Mesothelial cell of epicardium (in vitro differentiated cells): ENCODE measurements at places on chromosomes 6 and 20. TPM values are rescaled to one million over a fixed set of nuclear protein-coding genes. Genes with fewer than 3 reads are reported as not detected.

DNA sequence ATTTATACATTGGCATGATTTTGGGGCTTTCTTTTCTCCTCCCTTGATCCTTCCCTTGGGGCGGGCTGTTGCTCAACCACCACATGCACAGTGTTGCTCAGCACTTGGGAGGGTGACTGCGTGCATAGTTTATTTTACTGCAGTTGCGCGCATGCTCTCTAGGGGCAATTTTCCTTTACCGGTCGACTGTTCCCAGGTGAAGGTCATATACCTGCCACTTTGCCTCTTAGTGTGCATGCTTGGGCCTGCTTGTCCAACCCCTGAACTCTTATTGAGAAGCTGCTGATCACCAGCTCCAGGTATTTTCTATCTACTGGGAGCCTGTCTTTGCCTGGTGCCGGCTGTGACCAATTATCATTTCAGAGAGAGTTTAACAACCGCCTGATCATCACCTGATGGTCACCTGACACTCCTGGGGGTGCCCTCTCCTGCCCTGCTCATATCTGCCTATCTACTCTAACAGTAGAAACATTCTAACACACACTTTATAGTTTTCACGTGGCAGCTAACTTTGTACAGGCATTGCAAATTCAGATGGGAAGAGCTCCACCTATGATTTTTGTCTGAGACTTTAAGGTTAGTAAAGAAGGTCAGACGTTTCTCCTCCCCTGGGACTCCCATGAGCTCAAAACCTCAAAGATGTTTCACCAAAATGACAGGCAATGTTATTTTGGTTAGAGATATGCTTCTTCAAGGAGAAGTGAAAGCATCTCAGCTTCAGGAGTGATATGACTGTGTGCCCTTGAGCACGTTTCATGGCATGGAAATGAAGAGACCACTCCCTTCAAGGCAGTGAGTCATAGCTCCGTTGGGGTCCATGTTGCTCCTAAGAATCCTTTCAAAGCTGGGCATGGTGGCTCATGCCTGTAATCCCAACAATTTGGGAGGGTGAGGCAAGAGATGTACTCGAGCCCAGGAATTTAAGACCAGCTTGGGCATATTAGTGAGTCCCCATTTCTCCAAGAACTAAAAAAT is 227.5 kb upstream of the MYLIP start:
- H3K27ac ChIP-seq = no peak overlapping the region
- DNase-seq = no peak
- H3K36me3 ChIP-seq = peaks cover 2% of the 10 kb centered on the region
- no peaks in the 10 kb centered on the region for H3K27me3 ChIP-seq

The LY6G6F gene
- not detected in 3 replicates for total RNA-seq

DNA sequence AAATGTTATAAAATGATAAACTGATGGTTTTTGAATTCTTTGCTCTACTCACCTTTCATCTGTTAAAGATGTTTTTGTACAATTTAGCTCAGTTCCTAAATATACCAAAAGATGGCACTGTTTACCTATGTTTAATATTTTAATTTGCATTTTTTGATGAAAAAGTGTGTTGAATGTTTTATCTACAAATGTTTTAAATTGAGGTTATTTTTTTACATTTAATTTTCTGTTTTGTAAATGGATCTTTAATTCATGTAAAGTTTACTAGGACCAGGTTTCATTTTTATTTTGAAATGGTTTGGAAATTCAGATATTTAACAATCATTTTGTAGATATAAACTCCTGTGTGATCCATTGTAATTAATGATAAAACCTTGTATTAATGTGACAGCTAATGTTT is 30.0 kb downstream of the CDKAL1 start:
- peaks cover 6% of the 10 kb centered on the region for H3K36me3 ChIP-seq
- H3K4me1 ChIP-seq = peaks cover 37% of the 10 kb centered on the region
- H3K27me3 ChIP-seq = no peaks in the 10 kb centered on the region
- no peak for DNase-seq

The CCN5 gene
- not detected in 3 replicates for total RNA-seq

GRCh38 chr6:32883789-32884188 is 29.8 kb downstream of the PSMB9 start:
- peaks cover 13% of the 10 kb centered on the region for H3K4me1 ChIP-seq
- no peak overlapping the region for H3K4me3 ChIP-seq
- no peaks in the 10 kb centered on the region for H3K36me3 ChIP-seq
- H3K27me3 ChIP-seq = peaks cover 45% of the 10 kb centered on the region
- DNase-seq = no peak
- no peak overlapping the region for H3K27ac ChIP-seq

DNA sequence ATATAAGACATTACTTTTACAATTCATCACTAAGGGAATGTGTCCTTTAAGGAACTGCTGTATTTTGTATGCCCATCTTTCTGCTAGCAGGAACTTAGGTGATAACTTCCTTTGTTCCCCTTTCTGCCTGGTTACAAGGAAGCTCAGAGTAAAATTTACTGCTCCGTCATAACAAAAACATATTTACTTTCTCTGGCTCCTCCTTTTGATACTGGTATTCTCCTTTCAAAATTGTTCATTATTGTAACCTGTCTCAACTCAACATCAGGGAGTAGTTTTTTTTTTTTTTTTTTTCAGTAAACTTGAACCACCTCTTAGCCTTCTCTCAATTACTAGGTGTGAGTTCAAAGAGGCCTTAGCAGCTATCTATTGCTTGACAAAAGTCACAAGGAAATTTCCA is 37.1 kb downstream of the RIPOR2 start:
- H3K27me3 ChIP-seq = no peaks in the 10 kb centered on the region
- no peaks in the 10 kb centered on the region for H3K36me3 ChIP-seq
- no peak overlapping the region for H3K4me3 ChIP-seq
- H3K4me1 ChIP-seq = no peaks in the 10 kb centered on the region

- no peak overlapping the region for H3K27ac ChIP-seq
- H3K4me1 ChIP-seq = no peaks in the 10 kb centered on the region
- H3K4me3 ChIP-seq = no peak overlapping the region
- no peak for DNase-seq
- H3K36me3 ChIP-seq = no peaks in the 10 kb centered on the region
- peaks cover 4% of the 10 kb centered on the region for H3K27me3 ChIP-seq
These were observed 98.3 kb downstream of the SOD2 start for GRCh38 chr6:159594750-159595117.
